Stimulated activated CD8-positive, alpha-beta memory T cell treated with anti-CD3 and anti-CD28 coated beads, Interleukin-4, amount 100 ng/mL, for 1 hour (primary cell): ENCODE measurements at places on chromosomes 3 and 15.

- no peak for DNase-seq
These were observed 58.5 kb upstream of the TRIM71 start for GRCh38 chr3:32759342-32759741.

DNA sequence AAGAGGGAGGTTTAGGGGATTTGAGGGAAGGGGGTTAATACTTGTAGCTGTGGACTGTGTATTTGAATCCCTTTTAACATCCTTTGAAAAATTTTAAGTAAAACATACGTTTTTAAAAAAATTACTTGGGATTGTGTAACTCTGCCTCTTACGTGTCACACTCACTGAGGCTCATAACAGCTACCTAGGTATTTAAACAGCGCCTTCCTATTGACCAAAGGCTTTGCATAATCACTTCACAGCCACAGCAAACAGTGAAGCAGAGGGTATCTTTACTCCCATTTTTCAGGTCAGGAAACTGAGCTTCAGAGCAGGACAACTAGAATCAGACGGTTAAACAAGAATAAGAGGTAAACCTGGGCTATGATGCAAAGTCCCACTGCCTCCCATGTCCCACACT is 95.9 kb downstream of the TLE3 start:
- no peak for DNase-seq

DNA sequence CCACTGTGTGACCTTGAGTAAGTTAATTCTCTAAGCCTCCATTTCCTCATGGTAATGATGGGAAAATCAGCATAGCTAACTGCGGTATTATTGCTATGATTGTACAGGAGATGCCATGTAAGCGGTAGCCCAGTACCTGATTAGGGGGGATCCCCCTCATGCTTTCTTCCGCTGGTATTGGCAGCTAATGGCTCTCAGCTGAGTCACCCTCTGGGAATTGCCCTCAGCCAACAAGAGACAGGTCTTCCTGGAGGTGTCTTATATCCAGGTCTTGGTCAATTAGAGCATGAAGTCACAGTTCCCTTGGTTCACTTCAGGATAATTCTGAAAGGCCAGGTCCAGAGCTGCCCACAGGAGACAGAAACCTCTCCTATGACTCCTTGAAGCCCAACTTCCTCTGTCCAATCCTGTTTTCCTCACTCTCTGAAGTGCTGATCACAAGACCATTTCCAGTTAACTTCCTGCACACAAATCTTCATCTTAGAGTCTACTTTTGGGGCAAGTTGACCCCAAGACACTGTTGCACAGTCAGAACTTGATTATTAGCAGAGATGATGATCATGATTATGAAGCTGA is 724.7 kb upstream of the ZNF385D start:
- no peak for DNase-seq

DNA sequence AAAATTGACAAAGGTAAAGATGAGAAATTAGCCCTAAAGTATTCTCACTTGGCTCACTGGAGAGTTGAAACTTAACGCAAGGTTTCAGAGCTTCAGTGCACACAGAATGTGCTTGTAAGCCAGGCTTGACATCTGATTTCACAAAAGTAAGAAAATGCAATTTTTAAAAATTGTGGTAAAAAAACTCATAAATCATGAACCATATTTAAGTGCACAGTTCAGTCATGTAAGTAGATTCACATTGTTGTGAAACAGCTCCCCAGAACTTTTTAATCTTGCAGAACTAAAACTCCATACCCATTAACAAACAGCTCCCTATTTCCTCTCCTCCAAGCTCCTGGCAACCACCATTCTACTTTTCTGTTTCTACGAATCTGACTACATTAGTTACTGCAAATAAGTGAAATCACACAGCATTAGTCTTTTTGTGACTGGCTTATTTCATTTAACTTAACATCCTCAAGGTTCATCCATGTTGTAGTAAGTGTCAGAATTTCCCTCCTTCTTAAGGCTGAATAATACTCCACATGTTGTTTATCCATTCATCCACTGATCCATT is 14.5 kb downstream of the RTP3 start:
- no peak for DNase-seq

- no peak for DNase-seq
These were observed 20.6 kb downstream of the COL8A1 start for GRCh38 chr3:99659032-99659431.

DNA sequence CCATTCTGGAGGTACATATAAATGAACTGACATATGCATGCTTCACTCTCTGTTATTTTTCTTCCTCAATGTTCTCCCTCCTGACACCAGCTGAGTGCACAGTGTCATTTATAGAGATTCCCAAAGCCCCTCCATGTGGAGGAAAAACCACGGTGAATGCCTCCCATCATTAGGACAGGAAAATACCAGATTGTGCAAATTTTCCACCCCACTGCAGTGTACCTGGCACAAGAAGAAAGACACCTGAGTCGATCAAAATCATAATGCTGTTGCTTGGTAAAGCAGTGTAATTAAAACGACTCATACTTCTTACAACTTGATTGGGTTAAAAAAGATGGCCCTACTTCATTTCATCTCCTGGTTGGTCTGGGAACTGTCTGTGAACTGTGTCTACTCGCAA is 290.6 kb downstream of the IL5RA start:
- DNase-seq: no peak

- no peak for DNase-seq
These were observed 402 bp downstream of the WWTR1 start for GRCh38 chr3:149657321-149657925.

GRCh38 chr3:34207806-34208205 is 409.4 kb downstream of the PDCD6IP start:
- DNase-seq: no peak

- DNase-seq: no peak
These were observed 7.1 kb upstream of the RPL39L start for GRCh38 chr3:187146389-187146788.
